Eye (tissue), 1 donor: ENCODE measurements at places on chromosomes 2 and 18.

DNA sequence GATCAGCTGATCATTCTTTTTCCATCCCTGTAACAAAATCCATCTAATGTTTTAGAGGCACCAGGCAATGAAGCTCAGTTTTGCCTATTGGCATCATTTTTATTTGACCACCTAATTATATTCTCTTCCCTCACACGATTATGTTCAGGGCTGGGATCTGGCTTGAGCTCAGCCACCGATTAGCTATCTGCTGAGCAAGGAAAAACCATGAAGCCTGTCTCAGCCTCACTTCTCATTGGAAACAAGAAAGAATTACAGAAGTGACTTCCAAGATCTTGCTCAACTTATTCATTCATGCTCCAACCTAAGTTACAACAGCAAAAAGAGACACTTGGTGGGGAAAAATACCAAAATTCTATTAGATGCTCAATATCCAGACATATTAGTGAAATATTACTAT, 139.0 kb upstream of the SH3BP4 start:
- DNase-seq = no peak

DNA sequence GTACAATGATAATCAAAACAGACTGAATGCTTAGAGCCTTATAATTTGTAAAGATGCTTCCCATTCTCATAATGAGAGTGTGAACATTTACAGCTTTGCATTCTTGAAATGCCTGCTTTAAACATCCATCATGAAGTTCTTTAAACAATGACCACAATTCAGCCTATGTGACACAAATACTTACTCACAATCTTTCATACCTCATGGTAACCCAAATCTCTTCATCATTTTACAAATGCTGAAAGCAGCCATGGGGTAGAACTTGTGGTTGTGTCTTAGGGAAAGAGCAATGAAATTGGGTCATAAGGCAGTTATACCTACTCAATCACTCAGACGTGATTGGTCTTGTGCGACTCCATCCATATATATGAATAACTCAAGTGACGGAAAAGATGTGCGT, 140.7 kb downstream of the RND3 start:
- DNase-seq = no peak

- no peak for DNase-seq
Measured at GRCh38 chr2:98614024-98614739, 5.8 kb downstream of the UNC50 start.

DNA sequence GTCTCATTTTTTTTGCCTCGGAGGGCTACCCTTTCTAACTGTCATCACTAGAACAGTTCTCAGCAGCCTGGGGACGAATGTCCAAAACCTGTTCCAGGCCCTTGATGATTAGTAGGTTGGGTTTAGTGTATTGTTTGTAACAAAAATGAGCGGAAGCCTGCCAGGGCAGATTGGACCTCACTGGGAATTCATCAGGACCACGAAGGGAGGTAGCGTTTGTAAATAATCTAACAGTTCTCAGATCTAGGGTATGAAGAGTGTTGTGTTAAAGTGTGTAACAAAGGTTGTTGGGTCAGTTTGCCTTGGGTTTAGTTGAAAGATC, 799 bp downstream of the CEP68 start:
- DNase-seq = no peak

- DNase-seq = no peak
Measured at GRCh38 chr2:37636381-37637066, 34.9 kb downstream of the CDC42EP3 start.

DNA sequence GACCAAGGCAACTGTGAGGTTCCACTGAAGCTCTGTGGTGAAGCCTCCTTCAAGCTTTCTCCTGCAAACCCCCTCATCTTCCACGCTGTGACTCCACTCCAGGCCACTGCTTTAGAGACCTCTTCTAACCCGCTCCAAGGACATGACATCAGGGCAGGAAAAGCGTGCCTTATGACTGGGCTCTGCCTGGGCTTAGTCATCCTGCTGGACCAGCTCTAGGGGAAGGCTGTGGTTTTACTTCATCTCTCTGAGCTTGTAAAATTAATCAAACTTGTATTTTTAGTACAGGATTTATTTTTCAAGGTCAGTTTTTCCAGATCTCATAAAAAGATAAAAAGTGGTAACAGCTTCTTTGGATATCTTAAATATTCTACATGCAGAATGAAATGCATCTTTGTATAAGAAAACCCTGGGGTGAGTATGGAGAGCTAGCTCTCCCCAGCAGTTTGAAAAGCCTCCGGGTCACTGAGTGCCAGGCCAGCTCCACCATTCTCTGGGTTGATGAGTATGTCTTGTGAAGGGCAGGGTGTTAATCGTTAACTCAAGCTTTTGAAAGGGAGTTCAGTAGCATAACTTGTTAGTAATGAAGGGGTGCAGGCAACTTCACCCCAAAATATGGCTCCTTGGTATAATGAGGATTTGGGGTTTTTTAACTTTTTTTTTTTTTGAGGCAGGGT, 33.1 kb upstream of the YPEL5 start:
- DNase-seq = no peak

DNA sequence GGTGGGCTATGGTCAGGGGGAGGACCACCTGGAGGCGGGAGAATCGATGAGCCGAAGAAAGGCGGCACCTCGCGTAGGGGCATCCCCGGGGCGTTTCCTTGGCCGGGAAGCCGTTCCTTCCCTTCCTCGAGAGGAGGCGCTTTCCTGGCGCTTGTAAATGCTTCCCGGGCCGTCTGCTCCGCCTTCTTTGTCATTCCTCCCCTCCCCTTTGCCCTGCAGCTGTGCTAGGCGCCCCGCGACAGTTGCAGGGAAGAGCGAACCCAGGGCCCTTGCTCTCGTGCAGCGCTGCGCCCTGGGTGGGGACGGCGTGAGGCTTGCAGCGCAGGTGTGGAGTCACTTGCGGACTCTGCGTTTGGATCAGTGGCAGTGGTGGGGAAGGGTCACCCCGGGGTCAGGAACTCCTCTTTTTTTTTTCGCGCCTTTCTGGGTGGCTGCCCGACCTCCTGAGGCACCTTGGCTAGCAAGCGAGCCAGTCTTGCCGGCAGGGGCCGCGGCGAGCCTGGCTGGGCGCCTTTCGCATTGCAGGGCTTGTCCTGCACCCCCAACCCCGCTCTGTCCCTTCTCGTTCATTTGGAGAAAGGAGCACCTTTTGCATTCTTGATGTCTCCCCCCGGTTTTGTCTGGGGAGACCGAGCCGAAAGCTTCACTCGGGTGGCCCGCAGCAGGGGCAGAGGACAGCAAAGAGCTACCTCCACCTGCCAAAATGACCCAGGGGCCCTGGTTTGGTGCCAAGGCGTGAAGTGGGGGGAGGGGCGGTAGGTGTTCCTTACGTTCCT, 858 bp downstream of the KCNS3 start:
- peak; percentile 85 for DNase-seq

- no peak for DNase-seq
Measured at GRCh38 chr2:29130295-29130694, 15.1 kb downstream of the CLIP4 start.

DNA sequence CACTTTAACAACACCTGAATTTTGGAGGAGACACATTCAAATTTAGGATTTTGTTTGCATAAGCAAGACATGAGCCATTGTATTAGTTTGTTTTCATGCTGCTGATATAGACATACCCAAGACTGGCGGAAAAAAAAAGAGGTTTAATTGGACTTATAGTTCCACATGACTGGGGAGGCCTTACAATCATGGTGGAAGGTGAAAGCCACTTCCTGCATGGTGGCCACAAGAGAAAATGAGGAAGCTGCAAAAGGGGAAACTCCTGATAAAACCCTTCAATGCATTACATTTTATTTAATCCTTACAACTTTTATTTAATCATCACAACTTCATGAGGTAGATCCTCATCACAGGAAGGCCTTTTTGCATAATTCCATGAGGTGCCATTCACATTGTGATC, 242.0 kb upstream of the STON1 start:
- no peak for DNase-seq

- no peak for DNase-seq
Measured at GRCh38 chr2:22056621-22057132, 932.9 kb downstream of the TDRD15 start.

GRCh38 chr2:85668009-85668856, at the start of gene SFTPB:
SFTPB (minus strand) TSS chr2:85668199; CDS start chr2:85668183, 16 bp downstream.
- DNase-seq = no peak

- no peak for DNase-seq
Measured at GRCh38 chr18:23162473-23162872, 27.2 kb downstream of the CABLES1 start.

DNA sequence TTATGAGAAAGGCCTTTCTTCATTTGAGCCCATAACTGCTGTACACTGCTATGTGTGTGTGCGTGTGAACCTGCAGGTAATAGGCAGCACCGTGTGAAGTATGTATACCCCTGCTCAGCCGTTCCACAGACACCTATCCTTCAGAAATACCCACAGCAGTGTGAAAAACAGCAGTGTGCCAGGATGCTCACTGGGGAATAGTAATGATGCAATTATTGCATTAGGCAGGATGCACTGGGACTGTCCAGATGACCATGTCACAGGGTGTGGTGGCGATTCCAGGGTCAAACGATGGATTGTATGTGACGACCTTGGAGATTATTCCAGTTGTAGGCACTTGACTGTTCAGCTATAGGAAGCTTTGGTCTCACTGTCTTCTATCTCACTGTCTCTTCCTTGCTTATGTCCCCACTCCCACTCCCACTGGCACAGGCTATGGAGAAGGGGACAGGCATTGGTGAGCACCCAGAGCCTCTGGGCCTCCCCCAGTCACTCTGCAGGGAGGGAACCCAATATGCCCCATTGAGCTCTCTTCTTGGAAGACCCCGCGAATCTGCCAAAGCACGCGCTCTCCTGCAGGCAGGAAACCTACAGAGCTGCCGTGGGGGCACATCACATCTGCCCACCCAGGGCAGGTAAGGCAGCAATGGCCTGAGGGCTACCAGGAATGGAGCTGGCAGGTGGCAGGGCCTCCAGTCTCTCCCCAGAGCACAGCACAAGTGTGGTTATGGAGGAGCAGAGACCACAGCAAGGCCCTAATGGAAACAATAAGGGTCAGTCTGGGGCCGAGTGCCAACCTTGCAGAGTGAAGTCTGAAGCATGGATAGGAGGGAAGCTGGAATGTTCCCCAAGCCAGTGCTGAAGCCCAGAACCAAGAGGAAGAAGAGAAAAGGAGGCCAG, 518.9 kb upstream of the RAB6C start:
- no peak for DNase-seq

DNA sequence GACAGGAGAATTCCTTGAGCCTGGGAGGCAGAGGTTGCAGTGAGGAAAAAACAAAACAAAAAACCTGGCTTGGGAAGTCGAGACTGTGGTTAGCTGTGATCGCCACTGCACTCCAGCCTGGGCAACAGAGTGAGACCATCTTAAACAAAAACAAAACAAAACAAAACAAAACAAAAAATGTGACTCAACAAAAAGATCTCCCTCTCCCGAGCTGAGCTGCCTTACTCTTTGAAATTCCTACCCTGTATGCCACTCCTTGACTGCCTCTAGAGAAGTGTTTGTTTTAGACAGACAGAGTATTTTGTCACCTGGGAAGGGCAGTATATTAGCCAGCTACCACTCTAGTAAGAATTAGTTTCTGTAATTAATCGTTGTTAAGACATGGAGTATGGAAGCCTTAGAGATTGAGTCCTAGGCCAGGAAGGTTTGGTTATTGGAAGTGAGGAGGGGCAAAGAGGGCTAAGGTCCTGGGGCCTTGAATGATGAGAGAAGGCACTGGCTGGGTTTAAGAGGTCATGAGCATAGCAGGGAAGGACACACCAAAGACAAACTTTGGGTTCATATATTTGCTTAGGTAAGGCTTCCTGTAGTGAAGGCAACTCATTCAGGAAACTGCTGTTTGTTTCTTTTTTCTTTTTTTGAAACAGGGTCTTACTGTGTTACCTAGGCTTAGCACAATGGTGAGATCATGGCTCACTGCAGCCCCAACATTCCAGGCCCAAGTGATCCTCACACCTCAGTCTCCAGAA, 56.0 kb downstream of the HAUS1 start:
- DNase-seq = no peak

DNA sequence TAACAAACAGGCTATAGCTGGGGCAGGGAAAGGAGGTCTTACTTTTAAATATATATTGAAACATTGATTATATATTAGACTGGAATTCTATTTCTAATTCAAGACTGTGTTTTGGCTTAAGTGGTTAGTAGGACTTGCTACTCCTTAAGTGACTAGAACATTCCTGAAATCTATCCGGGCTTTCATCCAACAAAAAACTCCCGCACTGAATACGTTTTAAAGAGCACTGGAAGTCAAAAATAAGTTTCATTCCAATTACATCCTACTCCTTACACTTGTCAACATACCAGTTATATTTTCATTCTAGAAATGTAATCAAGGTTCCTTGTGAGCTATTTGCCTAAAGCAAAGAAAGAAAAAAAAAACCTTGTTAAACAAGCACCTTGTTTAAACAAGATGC, 204.6 kb downstream of the SP3 start:
- no peak for DNase-seq

DNA sequence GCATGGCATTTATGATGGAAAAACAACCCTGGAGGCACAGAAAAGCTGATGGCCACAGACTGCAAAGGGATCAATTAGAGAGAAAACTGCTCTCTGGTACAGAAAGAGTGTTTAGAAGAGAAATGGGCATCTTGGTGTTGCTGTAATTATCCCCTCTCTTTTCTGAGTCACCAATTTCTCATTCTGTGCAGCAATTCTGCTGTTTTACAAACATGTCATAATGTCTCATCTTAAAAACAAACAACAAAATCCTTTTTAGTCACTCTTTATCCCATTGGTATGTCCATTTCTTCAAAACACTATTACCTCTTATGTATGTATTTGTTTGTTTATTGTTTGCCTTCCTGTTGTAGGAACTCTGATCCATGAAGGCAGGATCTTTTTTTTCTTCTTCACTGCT, 73.9 kb upstream of the HK2 start:
- no peak for DNase-seq

GRCh38 chr2:223855426-223855825, 18.0 kb upstream of the AP1S3 start:
- DNase-seq = no peak

DNA sequence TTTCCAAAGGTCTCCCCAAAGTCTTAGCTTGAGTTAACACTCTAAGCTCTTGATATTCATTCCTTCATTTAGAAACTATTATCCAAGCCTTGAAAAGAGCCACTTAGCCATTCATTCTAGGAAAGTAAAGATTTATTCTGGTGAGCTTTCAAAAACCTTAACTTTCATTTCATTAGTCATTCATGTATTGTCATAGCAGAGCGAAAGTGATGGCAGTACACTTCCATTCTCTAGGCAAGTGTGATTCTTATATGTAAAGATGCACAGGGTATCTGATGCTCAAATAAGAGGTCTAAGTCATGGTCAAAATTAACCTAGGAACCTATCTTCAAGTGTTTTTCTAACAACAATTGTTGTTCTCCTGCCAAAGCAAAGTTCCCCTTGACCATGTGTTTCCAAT, 553.0 kb upstream of the FANCL start:
- no peak for DNase-seq

DNA sequence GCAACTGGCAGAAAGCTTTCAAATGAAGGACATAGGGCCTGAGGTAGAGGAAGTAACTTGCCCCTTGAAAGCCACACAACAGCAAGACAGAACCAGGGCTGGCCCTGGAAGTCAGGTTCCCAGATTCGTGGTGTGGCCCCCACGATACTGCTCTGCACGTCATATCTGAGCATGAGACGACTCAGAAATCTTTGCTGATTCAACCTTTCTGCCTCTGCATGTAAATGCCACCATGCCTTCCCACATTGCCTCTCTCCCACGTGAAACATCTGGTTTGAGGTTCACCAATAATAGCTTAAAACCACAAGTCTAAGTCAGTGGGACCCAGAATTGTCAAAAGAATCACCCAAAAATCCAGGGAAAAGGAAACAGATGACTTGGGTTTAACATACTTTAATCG, 214.0 kb upstream of the TRIB2 start:
- no peak for DNase-seq

GRCh38 chr18:68564961-68565360, 149.9 kb downstream of the TMX3 start:
- peak; percentile 8 for DNase-seq

- peak; percentile 89 for DNase-seq
Measured at GRCh38 chr2:119407430-119408220, 24.0 kb upstream of the TMEM37 start.
